ENCODE measurements at places on chromosomes 1 and 21.

GRCh38 chr1:167165948-167166689, 54.6 kb upstream of the POU2F1 start:
- no peak for DNase-seq

DNA sequence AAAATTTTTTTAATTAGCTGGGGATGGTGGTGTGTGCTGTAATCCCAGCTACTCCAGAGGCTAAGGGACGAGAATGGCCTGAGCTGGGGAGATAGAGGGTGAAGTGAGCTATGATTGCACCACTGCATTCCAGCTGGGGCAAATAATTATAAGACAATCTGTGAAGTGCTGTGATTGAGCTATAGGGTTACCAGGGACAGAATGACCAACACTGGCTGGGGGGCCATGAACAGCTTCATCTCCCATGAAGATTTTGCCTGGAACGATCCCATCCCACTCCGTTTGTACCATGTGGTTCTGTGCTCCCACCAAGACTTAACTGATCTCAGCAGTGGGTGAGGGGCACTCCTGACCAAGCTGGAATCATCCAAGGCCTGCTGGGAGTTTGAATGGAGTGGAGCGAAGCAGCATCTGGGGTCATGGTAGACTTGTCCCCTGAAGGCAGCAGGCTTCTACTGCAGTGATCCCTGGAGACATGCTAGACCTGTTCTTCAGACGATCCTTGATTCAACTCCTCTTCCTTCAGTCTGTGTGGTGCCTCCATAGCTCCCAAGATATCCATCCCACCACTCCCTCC, 53.6 kb upstream of the CTPS1 start:
- DNase-seq, result no peak

DNA sequence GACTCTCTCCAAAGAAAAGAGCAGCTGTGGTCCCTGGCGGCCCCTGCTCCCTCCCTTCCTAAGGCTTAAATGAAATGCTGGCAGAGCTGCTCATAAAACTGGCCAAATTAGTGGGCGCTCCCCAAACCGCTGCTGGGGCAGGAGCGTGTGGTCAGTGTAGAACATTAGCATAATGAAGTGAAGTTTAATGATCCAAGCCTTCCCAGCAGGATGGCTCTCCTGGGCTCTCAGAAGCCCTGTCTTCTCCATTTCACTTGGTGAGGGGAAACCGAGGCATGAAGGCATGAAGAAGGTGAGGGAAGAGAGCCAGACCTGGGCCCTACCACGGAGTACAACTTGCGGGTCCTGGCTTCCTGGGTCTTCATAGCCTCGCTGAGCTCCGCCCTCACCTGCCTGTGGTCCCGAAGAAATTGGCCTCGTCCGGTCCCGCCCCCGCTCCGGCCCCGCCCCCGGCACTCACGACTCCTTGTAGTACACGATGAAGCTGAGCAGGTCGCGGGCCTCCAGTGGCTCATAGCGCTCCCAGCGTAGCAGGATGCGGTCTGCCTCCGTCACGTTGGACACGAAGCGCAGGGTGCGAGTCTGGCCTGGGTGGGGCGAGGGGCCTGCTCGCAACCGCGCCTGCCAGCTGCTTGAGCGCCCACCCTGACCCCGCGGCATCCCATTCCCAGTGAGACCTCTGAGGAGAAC, 10.3 kb downstream of the INSRR start:
- DNase-seq, result peak; percentile 68

DNA sequence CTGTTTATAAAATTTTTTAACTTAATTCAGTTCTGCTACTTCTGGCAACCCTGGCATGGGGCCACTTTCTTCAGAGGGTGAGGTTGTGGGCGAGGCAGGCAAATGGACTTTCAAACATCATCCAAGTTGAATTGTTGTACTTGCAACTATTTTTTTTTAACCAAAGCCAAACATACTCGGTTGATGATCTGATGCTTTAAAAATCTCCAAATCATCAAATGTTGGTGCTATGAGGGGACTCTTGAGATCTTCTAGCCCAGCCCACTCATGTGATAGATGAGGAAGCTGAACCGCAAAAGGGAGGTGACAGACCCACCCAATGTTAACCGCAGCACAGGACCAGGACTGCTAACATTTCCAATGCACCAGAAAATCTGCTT, 6.7 kb downstream of the SLC1A7 start:
- DNase-seq, result no peak

- DNase-seq, result no peak
Observed at GRCh38 chr1:198888379-198888943, 249.6 kb downstream of the PTPRC start.

DNA sequence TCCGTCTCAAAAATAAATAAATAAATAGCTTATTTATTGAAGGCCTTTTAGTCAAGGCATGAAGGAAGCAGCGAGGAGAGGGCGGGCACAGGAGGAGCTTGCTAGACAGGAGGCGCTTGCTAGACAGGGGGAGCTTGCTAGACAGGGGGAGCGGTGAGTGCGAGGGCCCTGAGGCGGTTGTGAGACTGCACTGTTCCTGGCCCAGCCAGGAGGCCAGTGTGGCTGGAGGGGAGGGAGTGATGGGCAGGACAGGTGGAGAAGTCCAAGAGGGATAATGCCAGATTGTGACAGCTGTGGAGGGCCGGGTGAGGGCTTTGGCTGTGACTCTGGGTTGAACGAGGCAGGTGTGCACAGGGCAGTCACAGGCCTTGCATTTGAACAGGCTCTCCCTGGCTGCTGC, 18.2 kb downstream of the KIF17 start:
- DNase-seq, result no peak

DNA sequence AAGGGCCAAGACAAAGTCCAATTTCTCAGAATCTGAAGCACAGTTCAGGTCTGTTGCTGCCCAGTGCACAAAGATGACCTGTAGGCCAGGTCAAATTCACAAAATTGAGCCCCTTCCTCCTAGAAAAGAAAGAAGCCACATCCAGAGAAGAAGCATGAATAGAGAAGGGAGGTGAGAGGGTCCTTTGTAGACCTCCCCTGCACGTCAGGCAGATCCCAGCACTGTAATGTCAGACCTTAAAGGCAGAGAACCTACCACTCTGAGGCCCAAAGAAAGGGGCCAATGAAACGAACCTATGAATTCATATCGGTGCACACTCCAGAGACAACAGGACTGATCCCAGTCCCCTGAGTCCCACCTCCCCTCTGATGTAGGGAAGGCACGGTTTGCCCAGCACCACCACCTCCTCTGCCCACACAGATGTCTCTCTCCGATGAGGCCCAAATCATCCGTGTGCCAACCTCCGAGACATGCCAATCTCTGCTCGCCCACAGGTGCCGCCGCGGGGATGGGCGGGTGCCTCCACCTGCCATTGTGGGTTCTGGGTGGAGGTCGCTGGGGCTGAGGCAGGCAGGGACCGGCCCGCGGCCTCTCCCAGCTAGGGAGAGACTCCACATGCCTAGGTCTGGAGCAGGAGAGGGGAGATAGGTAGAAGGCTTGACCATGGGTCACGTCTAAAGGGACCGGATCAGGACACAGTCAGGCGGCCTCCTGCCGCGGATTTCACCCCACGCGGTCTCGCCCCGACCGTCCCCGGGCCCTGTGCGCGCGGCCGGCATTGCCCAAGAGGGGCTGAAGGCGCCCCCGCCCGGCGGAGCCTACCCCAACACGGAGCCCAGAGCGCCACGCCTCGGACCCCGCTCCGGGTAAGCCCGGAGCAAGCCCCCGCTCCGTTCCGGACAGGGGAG, 42.1 kb downstream of the RRAGC start:
- DNase-seq, result no peak

- no peak for DNase-seq
Observed at GRCh38 chr1:29747196-29747595, 510.9 kb downstream of the PTPRU start.

GRCh38 chr1:187280031-187280430, 451.3 kb downstream of the PLA2G4A start:
- DNase-seq, result no peak

GRCh38 chr1:15272009-15272781, 25.2 kb downstream of the FHAD1 start:
- DNase-seq, result no peak

DNA sequence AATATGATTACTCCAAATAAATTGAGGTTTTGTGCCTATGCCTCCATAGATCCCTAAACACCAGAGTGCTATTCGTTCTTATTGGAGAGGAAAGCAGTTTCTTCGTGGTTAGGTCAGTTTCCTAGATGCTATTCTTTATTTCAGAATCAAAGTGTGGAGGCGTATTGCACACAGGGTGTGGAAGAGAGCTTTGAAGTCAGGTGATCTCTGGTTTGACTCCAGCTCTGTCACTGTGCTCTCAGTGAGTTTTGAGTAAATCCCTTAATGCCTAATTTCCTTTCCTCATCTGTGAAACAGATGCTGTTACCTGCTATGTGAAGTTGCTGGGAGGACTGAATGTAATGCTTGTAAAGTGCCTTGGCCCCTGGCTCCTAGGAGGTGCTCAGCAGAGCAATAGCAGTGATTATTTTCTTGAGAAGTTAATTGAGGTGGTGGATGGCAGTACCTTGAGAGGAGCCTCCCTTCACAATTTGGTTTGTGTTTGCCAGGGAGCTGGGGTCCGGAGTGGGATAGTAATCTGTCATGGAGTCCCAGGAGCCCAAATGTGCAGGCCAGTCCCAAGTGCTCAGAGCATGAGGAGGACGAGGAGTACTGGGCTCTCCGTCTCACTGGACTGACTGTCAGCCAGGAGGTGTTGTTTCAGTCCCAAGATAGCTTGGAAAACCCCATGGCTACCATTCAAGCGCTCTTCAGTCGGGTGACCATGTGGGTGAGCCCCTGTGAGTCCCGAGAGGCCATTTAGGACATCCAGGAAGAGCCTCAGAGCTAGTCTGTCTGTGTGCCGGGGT, 14.9 kb downstream of the NTPCR start:
- DNase-seq, result no peak

DNA sequence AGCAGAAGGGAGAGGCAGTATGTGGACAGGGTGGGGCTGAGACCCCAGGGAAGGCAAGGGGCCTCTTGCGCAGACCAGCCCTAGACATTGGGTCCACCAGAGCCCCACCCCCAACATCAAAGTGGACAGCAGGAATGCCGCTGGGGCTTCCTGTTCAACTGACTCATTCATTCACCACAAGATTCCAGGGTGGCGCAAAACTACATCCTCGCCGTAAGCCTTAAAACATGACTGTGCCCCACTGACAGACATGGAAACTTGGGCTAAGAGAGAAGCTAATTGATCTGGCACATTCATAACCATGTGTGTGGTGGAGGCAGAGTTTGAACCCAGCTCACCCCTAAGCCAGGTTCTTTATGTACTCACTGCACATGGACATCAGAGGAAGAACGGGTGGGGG, 14.0 kb downstream of the COL16A1 start:
- DNase-seq, result no peak

DNA sequence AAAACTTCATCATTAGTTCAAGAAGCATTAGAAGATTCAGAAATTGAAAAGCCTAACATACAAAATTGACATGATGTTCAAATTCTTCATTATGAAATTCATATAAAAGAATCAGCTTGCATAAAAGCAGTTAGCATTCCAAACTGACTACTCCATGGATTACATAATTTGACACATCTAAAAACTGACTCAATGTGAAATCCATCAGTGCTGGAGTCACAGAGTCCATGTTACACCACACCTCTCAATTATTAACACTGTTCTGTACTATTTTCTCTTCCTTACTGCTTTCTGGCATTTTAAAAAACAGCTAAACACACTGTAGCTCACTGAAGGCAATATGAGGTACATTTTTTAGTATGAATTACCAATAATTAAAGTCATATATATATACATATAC, 28.0 kb downstream of the ARHGAP29 start:
- DNase-seq, result no peak

- DNase-seq, result no peak
Observed at GRCh38 chr21:15741510-15741909, 11.7 kb downstream of the USP25 start.

DNA sequence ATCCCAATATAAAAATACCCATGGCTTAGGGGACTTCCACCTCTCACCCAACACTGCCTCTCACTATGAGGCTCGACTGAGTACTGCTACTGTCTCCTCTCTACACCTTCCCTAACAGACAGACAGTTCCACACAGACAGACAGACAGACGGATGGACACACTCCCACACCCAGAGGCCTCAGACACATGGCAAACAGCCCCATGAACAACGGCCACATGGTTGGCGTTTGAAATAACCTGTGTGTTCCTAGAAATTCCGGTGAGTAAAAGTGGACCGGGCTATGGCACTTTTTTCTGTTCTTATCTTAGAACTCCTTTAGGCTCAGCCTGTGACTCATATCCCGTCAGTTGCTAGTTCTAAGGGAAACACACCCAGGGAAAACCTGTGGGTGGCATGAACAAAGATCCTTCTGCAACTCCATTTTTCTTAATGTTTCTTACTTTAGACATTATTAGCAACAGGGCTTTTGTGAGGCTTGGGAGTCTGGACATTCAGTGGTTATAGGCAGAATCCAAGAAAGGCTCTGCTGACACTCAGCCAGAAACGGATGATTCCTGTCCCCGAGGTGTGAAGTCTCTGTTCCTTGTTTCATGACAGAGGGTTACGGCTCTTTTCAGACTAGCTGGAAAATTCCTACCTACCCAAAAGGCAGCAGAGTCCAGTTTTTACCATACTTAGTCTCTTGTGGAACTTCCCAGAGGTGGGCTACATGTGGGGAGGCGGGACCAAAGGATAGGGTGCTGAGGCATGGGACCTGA, 90.5 kb upstream of the TLR5 start:
- DNase-seq, result no peak

- no peak for DNase-seq
Observed at GRCh38 chr1:39842836-39843235, 40.5 kb downstream of the TRIT1 start.

GRCh38 chr1:56864430-56864829, 9.8 kb downstream of the C8A start:
- no peak for DNase-seq

- DNase-seq, result no peak
Observed at GRCh38 chr1:24827379-24828135, 82.3 kb downstream of the CLIC4 start.

DNA sequence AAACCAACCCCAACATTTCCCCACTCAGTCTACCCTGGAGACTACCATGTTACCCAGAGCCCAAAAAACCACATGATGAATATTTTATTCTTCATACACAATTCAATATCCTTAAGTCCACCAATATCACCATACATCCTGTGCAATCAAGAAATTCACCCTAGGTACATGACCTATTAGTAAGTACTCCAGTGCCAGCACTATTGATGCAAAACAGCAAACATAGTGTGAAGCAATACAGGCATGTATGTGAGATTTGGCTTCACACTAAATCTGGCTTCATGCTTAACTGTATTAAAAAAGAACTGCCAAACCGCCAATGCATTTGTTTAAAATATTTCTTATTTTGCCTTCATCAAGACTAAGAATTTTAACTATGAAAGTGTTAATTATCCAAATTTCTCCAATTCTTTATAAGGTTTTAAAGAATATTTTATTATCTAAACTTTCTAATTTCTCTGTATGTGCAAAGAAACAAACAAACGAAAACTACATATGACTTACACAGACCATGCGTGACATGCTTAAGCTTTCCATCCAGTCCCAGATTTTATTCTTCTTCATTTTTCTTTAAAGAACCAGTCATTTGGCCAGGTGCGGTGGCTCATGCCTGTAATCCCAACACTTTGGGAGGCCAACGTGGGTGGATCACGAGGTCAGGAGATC, 22.4 kb upstream of the TMEM125 start:
- no peak for DNase-seq
